ENCODE measurements at places on chromosomes 12 and 14.

DNA sequence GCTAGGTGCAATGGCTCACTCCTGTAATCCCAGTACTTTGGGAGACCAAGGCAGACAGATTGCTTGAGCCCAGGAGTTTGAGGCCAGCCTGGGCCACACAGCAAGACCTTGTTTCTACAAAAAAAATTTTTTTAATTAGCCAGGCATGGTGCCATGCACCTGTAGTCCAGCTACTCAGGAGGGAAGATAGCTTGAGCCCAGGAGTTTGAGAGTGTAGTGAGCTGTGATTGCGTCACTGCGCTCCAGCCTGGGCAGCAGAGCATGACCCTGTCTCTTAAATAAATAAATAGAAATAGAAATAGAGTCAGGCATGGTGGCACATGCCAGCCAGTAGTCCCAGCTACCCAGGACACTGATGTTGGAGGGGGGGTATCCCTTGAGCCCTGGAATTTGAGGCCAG lies 36.7 kb upstream of the CLIP1 start:
- peak; percentile 69 for DNase-seq

DNA sequence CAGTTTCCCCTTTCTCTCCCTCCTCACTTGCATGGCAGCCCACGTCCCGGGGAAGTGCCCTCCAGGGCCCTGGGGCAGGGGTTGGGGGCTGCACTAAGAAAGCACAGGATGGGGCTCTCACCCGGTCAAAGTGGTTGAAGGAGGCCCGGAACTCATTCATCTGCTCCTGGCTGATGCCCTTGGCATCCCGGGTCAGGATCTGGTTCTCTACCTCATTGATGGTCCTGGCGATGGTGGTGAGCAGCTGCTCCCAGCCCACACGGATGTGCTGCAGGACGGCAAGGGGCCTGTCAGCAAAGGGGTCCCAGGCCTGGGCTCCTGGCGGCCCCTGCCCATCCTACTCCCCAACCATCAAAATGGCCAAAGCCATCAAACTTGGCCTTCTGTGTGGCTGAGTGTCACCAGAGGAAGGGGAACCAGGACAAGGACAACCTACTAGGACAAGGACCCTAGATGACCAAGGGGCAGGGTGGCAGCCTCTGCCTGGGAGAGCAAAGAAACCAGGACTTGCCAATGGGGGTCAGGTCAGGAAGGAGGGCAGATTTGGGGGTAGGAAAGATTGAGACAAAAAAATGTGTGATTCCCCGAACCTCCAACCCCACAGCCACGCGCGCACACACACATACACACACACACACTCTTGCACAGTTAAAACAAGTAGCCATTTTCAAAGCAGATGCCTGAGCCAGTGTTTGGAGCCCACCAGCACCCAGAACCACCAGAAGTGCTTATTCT lies 87.1 kb upstream of the ZFP36L1 start:
- DNase-seq: no peak

DNA sequence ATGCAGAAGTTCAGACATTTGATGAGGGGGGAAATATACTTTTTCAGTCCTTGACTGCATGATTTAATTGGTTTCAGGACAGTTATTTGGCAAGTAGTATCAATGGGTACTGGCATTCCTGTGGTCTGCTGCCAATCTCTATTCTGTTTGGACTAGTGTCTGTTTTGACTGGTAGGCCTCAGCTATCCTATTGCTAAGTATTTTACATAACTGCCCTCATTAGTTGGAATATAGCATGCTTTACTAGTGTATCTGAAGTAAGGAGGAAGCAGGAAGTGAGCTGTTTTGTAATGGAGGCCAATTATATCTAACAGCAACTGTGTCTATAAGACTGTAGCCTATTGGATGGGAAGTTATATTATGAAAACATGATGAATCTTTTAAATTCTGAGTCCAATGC lies 104.3 kb downstream of the FLRT2 start:
- no peak for DNase-seq

DNA sequence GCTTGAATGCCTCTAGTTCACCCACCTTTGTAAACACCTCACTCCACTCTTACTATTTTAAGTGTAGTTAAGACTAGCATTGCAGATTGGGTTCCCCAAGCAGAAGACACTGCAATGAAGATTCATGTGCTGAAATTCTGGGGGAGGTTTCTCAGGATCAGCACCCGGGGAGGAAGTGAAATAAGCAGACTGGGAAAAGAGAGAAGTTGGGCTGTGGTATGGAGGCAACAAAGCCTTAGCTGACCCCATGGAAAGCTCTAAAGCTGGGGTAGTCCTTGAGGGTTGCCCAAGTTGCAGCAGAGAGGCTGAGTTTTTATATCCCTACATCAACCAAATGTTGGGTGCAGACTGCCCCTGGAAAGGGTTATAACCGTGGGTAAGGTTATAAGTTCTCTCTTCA lies 23.9 kb upstream of the IGF1 start:
- DNase-seq: no peak

GRCh38 chr12:96948782-96949181 lies 41.7 kb downstream of the NEDD1 start:
- DNase-seq: no peak

- no peak for DNase-seq
These were observed 2.1 kb downstream of the CATSPERB start for GRCh38 chr14:91729756-91730155.

DNA sequence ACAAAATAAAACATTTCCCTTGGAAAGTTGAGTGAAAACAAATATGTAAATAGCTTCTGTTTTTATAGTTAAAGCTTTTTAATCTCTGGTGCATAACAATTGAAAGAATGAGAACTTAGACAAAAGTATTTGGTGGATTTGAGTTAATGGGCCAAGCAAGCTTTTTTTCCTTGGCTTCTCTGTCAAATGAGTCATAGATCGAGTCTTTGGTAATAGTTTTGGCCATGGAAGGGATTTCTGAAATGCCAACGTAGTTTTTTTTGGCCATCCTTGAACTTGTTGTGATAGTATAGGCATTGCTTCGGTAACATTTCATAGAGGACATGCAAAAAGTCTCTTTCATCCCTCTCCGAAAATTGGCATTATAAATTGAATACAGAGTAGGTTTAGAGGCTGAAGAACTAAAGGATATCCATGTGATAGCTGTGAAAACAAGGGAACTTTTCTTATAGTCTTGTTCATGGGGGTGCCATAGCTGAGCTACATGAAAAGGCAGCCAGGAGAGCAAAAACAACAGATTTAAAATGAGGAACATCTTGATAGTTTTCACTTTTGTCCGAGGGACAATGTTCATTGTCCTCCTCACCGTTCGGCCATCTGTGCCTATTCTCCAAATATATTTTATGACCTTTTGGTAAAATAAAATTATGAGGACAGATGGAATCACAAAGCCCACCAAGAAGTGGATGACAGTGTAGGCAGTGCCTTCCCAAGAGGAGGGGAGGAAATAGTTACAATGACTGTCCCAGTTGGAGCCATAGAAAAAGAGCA lies 34.7 kb downstream of the GPR19 start:
- DNase-seq: no peak

DNA sequence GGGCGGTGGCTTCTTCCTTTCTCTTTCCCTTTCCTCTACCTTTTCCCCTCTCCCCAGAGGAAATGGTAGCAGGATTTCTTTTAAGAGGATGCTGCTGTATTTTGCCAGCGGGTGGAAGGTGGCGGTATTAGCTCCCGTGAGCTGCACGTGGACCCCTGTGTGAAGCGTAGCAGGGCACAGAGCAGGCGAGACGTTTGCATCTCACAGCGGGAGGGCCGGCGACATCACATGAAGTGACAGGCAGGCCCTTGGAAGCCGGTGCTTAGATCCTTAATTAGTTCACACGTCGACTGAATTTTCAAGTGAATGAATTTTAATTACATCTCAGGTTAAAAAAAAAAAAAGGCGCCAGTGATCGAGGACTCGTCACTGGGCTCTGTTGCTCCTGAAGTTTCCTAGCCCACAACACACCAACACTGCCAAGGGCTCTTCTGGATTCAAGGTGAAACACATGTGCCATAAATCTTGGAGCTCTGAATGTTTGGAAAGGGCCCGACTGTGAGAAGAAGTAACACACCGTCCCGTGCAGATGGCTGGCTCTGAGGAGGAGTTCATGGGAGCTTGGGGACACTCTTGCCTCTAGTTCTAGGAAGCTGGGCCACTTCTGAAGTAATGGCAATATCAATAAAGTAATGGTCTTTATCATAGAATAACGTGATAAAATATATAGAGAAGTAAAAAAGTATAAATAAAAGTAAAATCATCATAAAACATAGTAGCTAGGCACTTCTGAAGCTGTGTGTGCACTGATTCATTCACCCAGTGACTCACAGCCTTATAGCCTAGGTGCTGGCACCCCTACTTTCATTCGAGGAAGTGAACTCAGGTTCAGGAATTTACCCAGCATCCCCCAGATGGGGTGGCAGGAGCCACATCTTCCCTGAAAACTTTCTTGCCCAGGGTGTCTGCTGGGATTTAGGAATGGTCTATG lies 75.3 kb downstream of the AACS start:
- peak; percentile 67 for DNase-seq

GRCh38 chr12:120998435-120998834 lies 17.9 kb downstream of the C12orf43 start:
- no peak for DNase-seq

- DNase-seq: no peak
These were observed 463 bp downstream of the NACA start for GRCh38 chr12:56724701-56724971.

DNA sequence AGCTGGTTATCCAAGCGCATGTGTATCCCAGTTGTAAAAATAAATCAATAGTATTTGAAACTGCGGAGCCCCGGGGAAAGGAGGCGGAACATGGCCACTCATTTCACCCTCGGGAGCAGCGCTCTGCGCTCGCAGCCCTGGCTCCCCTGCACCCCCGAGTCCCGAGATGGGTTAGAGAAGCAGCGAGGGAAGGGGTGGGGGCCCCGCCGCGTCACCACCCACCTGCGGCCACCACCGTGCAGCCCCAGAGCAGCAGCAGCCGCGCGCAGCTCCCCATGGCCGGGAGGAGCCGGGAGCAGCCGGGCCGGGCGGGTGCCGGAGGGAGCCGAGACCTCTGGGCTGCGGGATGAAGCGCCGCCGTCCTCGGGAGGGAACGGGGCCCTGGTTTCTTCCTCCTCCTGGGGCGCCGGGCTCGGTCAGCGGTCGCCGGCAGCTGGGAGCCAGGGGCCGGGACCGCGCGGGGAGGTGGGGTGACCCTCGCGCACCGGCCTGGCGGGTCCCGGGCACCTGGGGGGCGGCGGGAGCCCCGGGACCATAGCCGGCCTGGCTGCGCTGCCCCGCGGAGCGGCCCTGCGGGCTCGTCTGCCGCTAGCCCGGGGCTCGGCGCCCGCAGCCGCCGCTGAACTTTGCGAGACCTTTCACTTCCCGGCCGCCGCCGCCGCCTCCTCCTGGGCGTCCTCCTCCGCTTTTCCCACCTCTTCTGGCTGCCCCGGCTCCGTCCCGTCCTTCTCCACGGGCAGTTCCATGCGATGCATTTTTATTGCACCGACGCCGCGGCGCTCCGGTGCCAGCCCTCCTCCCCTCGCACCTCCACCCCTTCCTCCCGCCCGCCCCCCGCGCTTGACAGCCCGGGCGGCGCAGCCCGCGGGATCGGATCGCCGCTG lies at the start of gene NTN4:
NTN4 (minus strand) TSS at position 732 of the 884 bp plus-strand sequence; CDS start at position 277, 455 bp downstream.
- DNase-seq: peak; percentile 7

GRCh38 chr14:81980601-81981306 lies 447.1 kb upstream of the SEL1L start:
- DNase-seq: no peak

- no peak for DNase-seq
These were observed 91.7 kb downstream of the GALC start for GRCh38 chr14:87901236-87901635.

DNA sequence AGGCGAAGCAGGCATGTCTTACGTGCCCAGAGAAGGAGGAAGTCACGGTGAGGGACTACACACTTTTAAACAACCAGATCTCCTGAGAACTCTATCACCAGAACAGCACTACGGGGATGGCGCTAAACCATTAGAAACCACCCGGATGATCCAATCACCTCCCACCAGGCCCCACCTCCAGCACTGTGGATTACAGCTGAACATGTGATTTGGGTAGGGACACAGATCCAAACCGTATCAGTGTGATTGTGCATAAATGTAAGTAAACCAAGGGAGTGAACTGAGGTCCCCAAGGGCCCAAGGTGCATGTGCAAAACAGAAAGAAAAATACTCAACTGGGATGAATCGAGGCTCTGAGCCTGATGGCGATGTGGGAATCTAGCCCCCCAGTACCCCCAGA lies 134.2 kb downstream of the DICER1 start:
- DNase-seq: no peak

DNA sequence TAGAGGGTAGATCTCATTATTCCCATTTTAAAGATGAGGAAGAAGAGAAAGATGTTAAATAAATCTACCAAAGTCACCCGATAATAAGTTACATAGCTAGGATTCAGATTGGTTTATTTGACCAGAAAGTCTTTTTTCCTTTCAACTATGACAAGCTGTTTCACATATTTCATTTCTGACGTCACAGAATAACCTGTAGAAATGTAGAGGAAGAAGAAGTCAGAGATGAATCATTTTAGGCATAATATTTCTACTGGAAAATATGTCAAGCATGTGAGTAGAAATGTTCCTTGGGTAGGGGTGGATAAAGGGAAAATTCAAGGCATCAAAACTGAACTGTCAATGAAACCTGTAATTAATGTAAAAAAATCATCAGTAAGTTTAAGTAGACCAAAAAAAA lies 107.0 kb downstream of the MGST1 start:
- peak; percentile 27 for DNase-seq

DNA sequence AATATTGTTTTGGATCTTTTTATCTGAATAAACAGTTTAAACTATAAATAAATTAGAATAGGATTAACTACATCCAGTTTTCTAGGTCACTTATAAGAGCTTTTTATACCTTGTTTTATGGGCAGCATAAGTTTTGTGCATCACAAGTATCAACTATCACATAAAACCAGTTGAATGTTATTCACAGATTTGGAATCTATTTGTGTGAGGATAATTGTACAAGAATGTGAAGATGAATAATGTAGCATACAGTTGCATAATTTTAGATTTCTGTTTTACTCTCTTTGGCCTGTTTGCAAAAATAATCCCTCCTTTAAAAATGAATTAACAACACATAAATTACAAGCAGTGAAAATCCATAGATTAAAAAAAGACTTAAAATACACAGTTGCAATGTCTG lies 88.8 kb downstream of the SCFD1 start:
- no peak for DNase-seq

- peak; percentile 20 for DNase-seq
These were observed 6.0 kb downstream of the ZNF219 start for GRCh38 chr14:21092273-21093011.

- peak; percentile 13 for DNase-seq
These were observed 456.2 kb downstream of the FOXG1 start for GRCh38 chr14:29222671-29223268.

DNA sequence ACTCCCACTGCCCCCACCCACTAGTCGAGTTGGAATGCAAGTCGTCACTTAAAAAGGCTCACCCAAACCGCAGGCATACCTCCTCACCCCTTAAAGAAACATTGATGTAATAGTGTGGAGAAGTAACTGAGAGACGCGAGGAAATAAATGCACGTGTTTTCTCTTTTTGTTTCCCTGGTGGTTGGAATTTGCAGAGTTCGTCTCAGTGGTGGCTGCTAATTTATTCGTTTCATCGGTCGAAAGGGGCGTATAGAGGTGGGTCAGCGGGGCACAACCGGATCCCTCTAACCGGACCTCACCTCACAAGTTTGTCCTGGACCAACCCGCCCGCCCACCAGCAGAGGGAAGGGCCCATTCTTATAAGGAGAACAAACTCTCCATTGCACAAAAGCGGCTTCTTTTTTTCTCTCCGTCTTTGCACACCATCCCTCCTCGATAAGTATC lies 5.0 kb upstream of the NPAS3 start:
- DNase-seq: no peak

GRCh38 chr12:111368291-111368787 lies 556 bp downstream of the PHETA1 start:
- DNase-seq: no peak

GRCh38 chr14:80615831-80616230 lies 325.7 kb downstream of the CEP128 start:
- no peak for DNase-seq

- no peak for DNase-seq
These were observed 110.1 kb upstream of the FAR2 start for GRCh38 chr12:29039013-29039412.
